Psoas muscle (tissue), 8 donors: ENCODE measurements at places on chromosomes 7 and 10. TPM values are rescaled to one million over a fixed set of nuclear protein-coding genes. Genes with fewer than 3 reads are reported as not detected.

DNA sequence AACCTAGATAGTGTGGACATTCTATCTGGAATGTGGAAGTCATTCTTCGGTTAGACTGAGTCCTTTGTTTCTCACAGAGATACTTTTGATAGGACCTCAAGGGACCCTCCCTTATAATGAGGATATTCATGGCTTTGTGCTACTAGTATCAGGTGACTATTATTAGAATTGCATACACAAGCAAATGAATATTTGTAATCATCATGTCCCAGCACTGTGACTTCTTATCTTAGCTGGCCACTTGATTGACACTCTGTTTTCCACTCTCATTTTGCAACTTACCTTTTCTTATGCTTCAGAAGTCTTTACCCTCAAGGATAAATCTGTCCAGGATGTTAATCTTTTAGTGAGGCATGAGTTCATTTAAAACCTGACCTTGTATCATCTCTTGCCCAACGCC, 268.2 kb upstream of the FZD1 start:
- H3K4me1 ChIP-seq: no peaks in the 10 kb centered on the region
- DNase-seq: no peak
- H3K27me3 ChIP-seq: no peaks in the 10 kb centered on the region
- no peak overlapping the region for H3K27ac ChIP-seq
- no peaks in the 10 kb centered on the region for H3K36me3 ChIP-seq

DNA sequence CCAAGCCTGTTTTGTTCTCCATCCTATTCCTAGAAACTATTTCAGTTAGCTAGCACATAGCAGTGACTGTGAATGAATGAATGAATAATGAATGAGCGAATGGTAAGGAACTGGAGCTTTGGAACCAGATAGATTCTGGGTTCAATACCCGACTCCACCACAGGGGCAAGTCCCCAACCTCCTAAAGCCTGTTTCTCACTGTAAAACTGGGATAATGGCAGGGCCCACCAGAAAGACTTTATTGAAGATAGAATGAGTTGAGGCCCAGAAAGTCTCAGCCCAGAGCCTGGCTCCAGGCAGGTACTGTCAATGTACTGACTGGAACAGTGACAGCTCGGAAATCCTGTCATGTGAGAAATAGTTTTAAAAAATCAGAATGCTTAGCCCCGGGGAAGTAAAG, 1.1 kb upstream of the CDH23 start:
- H3K36me3 ChIP-seq: no peaks in the 10 kb centered on the region
- peaks cover 12% of the 10 kb centered on the region for H3K4me1 ChIP-seq
- no peak for DNase-seq
- H3K4me3 ChIP-seq: no peak overlapping the region

DNA sequence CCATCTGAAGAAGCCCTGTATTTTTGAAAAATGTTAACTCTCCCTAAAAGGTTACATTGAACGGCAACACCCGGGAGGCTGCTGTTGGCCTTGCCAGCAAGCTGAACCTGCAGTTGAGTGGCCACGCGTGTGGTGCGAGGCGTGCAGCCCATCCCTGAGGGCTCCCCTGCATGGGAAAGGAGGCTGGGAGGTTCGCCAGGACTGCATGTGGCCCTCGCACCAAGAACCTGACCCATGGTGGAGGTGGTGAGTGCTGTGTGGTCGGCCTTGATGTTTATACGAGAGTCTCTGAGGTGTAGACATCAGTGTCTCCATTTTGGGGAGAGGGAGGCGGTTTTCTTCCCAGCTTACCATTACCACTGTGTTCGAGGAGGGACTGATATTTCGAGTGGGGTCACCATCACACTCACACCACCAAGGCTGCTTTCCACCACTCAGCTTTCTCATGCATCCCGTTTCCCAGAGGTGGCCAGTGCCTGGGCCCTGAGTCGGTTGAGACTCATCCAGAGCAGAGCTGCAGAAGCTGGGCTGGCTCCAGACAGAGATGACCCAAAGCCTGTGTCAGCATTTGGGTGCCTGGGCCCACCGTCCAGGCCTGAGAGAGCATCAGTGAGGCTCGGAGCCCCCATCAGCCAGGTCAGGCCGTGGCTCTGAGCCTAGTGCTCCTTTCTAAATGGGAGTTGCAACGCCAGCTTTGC, 222.6 kb downstream of the EBF3 start:
- no peak overlapping the region for H3K27ac ChIP-seq
- H3K27me3 ChIP-seq: no peaks in the 10 kb centered on the region
- no peak for DNase-seq
- no peaks in the 10 kb centered on the region for H3K36me3 ChIP-seq
- no peaks in the 10 kb centered on the region for H3K4me1 ChIP-seq

DNA sequence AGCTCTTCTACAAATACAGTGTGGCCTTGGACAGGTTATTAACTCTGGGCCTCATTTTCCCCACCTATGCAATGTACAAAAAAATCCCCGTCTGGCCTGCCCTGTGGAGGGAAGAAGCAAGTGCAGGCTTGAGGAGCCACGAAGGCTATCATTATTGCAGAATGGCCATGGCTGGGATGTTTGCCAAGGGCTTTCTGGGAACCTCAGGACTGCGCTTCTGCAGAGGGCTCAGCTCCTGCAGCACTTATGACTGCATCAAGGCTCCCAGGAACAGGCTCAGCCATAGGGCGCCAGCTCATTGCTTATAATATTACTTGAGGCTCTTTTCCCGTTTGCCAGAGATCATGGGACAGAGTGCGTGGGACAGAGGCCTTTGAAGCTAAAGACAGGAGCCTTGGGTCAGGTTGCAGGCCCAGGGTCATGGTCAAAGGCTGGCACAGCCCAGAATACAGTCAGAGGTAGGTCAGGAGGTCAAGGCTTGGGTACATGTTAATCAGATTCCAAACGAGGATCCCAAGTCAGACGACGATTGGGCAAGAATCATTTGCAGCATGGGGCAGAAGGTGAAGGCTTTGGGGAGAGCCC, 20.6 kb upstream of the C10orf105 start:
- H3K36me3 ChIP-seq: no peaks in the 10 kb centered on the region
- DNase-seq: no peak
- H3K27ac ChIP-seq: no peak overlapping the region
- no peak overlapping the region for H3K4me3 ChIP-seq
- H3K4me1 ChIP-seq: peaks cover 17% of the 10 kb centered on the region

DNA sequence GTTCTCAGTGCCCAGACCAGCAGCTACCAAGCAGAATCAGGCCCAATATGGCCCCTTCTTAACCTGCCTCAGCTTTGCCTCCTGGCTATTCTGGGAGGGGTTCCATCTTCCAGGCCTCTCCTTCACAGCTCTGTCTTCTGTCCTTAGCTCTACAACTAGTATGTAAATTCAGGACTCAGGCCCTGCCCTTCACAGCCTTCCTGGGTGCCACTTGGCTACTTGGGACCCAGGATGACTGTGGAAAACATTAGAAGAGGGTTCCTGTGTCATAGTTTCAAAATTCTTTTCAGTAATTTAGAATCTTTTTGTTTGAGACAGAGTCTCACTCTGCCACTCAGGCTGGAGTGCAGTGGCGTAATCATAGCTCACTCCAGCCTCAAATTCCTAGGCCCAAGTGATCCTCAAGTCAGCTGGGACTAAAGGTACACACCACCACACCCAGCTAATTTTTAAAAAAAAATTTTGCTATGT, 33.2 kb upstream of the PAPSS2 start:
- H3K4me1 ChIP-seq: no peaks in the 10 kb centered on the region
- no peaks in the 10 kb centered on the region for H3K27me3 ChIP-seq
- no peaks in the 10 kb centered on the region for H3K36me3 ChIP-seq
- H3K4me3 ChIP-seq: no peak overlapping the region

DNA sequence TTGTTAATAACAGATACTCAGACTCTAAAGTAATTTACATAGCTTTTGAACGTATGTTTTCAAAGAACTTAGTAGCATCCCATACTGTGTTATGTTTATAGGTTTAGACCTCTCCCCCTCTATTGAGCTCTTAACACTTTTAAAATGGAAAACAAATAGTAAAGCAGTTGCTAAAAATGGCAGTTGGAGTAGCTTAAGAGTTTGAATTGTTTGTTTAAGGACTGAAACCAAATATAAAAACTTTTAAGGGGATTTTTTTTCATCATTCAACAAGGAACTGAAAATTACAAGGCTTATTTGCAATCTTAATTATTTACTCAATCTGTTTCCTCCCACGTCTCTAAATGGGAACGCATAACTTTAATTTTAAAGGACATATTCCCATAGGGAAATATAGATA, 1.6 kb upstream of the SPAG6 start:
- no peaks in the 10 kb centered on the region for H3K36me3 ChIP-seq
- H3K27ac ChIP-seq: no peak overlapping the region
- H3K4me3 ChIP-seq: no peak overlapping the region
- peaks cover 19% of the 10 kb centered on the region for H3K27me3 ChIP-seq
- no peak for DNase-seq
- H3K4me1 ChIP-seq: peaks cover 16% of the 10 kb centered on the region

- no peak for DNase-seq
- no peaks in the 10 kb centered on the region for H3K4me1 ChIP-seq
- no peak overlapping the region for H3K4me3 ChIP-seq
- H3K27ac ChIP-seq: no peak overlapping the region
These were observed 84.3 kb upstream of the PHF14 start for GRCh38 chr7:10889266-10889898.

DNA sequence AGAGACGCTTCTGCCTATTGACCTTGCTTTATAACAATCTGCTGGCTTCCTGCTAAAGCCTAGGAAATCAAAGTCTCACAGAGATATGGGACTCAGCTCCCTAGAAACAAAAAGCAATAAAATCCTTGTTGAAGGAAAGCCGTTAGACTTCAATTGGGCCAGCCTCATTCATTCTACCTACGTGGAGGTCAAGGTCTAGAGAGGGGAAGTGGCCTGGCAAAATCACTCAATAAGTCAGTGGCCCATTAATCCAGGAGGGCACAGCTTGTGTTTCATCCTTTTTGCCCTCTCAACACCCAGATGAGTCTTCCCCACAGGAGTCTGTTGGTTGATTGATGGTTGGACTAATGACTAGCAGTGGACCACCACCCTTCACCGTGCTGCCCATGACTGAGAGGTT, 40.5 kb upstream of the ACSL5 start:
- no peak overlapping the region for H3K27ac ChIP-seq
- H3K27me3 ChIP-seq: no peaks in the 10 kb centered on the region
- H3K4me1 ChIP-seq: no peaks in the 10 kb centered on the region

DNA sequence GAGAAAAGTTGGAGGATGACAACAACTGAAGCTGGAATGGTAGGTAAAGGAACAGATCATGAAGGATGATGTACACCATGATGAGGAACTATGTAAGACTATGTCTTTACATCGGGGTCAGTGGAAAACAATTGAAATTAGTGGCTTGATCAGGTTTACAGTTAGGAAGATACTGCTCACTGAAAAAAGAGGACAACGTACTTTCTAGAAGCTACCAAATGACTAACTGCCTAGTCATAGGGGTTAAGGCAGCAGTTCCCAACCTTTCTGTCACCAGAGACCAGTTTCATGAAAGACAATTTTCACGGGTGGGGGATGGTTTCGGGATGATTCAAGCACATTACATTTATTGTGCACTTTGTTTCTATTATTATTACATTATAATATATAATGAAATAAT, 91.6 kb upstream of the ANKRD1 start:
- H3K27me3 ChIP-seq: no peaks in the 10 kb centered on the region
- H3K27ac ChIP-seq: no peak overlapping the region
- H3K4me1 ChIP-seq: no peaks in the 10 kb centered on the region

- no peak for DNase-seq
- H3K4me3 ChIP-seq: no peak overlapping the region
These were observed 443.0 kb upstream of the MKI67 start for GRCh38 chr10:128568990-128569945.

GRCh38 chr10:117731121-117731791, 188.7 kb downstream of the EMX2 start:
- H3K4me1 ChIP-seq: no peaks in the 10 kb centered on the region
- no peaks in the 10 kb centered on the region for H3K36me3 ChIP-seq
- H3K27ac ChIP-seq: no peak overlapping the region
- peaks cover 33% of the 10 kb centered on the region for H3K27me3 ChIP-seq
- DNase-seq: no peak
- no peak overlapping the region for H3K4me3 ChIP-seq

DNA sequence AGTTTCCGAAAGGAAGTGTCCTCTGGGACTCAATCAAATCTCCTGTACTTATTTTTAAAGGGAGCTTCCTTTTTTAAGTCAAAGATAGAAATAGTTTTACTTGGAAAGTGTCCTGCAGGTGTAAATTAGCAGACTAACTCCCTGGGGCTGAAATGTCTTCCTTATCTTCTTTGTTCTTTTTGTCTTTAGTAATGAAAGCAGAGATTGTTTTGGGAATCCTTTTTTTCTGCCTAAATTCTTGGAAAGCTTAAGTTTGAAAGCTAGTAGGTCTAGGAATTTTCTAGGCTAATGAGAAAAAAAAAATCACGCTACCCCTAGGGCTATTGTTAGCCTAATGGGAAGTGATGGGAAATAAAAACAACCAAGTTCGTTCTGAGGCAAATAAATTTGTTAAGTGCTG, 139.1 kb upstream of the CSTF2T start:
- H3K4me3 ChIP-seq: no peak overlapping the region
- no peak overlapping the region for H3K27ac ChIP-seq
- no peak for DNase-seq
- H3K27me3 ChIP-seq: no peaks in the 10 kb centered on the region

GPR15LG gene
- total RNA-seq: not detected

BRAT1 gene
- 14.3 TPM for total RNA-seq

DNA sequence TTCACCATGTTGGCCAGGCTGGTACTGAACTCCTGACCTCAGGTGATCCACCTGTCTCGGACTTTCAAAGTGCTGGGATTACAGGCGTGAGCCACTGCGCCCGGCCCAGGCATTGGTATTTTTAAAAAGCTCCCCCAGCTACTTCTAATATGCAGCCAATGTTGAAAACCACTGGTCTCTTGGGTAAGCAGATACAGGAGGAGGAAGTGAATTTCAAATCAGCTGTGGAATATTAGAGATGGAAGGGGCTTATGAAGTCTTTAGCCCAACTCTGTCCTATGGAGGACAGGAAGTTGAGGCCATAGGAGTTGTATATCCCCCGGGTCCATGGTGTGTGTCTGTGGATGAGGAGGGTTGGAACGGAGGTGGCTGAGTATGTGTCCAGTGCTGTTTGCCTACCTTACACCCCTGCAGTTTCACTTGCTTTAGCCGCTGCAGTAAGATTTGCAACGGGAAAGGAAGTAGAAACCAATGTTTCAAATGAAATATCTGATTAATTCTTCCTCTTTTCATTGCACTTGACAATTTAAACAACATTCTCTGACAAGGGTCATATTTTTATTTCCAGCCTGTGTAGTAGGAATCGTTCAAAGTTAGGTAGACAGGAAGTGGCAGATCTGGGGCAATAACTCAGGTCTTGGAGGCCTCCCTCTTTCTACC, 3.4 kb downstream of the PDE6C start:
- no peak overlapping the region for H3K27ac ChIP-seq
- no peaks in the 10 kb centered on the region for H3K4me1 ChIP-seq
- H3K4me3 ChIP-seq: no peak overlapping the region
- H3K27me3 ChIP-seq: no peaks in the 10 kb centered on the region
- DNase-seq: no peak

DNA sequence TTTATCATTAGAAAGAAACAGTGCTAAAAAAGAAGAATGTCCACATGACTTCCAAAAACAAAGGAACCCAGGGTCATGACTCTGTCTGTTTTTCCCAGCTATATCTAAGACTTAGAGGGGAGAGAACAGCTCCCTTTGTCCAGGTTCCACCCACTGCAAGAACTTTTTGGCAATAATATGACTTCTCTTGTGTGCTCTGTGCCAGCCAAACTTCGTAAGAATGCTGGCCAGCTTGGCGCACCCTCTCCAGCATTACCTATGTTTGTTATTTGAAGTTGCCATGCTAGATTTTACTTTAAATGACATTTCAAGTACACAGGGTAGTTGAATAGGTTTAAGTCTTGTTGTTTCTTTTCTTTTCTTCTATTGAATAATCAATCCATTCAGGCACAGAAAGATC, 371.4 kb downstream of the KCNMA1 start:
- peaks cover 19% of the 10 kb centered on the region for H3K4me1 ChIP-seq
- H3K36me3 ChIP-seq: no peaks in the 10 kb centered on the region
- no peak for DNase-seq
- H3K4me3 ChIP-seq: no peak overlapping the region

GARS1 gene
- 80.3 TPM for total RNA-seq
